Left ventricle myocardium superior (tissue), 1 donor: ENCODE measurements at places on chromosomes 16 and 17. TPM values are rescaled to one million over a fixed set of nuclear protein-coding genes. Genes with fewer than 3 reads are reported as not detected.

GRCh38 chr16:24524855-24525677 lies 14.3 kb upstream of the RBBP6 start:
- no peak for DNase-seq

COG7 gene
- 11.3 TPM for total RNA-seq

DNA sequence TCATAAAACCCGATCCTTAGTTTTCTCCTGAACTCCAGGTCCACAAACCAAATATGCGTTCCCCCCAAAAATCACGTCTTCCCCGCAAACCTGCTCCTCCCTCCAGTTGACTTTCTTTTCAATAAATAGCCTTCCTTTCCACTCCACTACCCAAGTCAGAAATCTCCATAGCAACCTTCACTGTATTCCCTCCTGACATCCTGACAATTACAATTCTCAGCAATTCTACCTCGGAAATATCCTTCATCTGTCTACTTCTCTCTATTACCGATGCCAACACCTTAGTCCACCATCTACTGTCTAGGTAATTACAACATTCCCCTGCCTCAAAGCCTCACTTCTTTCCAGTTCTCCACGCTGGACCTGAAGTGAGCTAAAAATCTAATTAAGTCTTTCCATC lies 50.7 kb downstream of the SMURF2 start:
- DNase-seq, result no peak

DNA sequence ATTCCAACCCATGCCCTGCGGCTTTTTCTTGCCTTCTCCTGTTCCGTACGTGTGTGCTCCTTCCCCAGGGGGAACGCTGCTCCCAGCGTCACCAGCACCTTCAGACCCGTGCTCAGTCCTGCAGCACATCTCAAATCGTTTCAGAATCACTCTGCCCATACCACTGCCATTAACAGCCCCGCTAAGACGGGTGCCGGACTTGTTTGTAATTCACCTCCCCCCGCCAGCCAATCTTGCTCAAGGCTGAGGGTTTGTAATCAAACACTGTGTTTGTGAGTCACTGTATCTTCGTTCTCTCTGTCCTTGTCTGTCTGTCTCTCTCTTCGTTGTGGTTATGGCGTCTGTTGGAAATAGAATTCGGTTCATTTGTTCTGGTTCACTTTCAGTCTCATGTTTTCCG lies 17.3 kb downstream of the CARD14 start:
- no peak for DNase-seq

- no peak for DNase-seq
These were observed 10.7 kb upstream of the STAC2 start for GRCh38 chr17:39236450-39236927.

TBC1D3K gene
- not detected for total RNA-seq
